ELF-1 (cell line): ENCODE measurements at places on chromosomes 5 and 9.

GRCh38 chr5:135356522-135357318, 42.3 kb downstream of the MACROH2A1 start:
- peak; percentile 51 for DNase-seq

DNA sequence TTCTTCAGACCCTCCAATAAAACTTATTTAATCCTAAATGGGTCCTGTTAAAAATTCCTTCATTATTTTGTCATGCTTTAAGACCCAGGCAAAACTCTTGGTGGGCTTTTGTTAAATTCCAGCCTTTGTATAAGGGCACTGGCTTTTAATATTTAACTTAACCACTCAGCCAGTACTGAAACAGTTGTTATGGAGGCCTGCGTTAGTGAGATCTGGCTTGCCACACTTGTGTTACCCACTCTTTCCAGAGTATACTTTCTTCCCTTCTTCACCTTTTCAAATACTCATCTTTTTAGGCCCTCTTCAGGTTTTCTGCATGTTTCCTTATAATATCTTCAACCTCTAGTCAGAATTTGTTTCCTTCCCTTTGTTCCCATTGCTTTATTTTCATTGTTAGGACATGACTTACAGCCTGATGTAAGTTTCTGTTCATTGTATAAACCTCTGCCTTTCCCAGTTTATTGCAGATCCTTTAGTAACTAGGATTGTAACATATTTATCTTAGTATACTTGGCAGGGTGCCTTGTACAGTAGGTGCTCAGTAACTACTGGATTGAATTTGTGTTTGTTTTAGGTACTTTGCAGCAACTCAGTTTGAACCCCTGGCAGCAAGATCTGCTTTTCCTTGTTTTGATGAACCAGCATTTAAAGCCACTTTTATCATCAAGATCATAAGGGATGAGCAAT, 48.8 kb downstream of the LNPEP start:
- no peak for DNase-seq

DNA sequence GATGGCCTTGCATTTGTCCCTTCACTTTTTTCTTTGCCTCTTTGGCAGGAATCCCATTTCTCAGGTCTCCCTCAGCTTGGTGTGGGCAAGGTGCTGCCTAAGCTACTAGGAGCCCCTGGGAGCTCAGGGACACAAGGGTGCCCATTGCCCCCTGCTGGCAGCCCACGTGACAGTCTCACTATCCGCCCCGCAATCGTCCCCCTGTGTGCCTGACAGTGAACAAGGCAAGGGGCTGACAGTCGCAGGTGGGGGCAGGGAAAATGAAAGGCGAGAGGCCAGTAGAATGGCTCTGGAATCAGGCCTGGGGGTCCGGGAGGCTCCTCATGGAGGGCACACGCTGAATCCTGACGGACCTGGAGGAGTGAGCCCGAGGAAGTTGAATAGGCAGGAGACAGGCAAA, 2.0 kb upstream of the PCDH12 start:
- DNase-seq, result peak; percentile 21

DNA sequence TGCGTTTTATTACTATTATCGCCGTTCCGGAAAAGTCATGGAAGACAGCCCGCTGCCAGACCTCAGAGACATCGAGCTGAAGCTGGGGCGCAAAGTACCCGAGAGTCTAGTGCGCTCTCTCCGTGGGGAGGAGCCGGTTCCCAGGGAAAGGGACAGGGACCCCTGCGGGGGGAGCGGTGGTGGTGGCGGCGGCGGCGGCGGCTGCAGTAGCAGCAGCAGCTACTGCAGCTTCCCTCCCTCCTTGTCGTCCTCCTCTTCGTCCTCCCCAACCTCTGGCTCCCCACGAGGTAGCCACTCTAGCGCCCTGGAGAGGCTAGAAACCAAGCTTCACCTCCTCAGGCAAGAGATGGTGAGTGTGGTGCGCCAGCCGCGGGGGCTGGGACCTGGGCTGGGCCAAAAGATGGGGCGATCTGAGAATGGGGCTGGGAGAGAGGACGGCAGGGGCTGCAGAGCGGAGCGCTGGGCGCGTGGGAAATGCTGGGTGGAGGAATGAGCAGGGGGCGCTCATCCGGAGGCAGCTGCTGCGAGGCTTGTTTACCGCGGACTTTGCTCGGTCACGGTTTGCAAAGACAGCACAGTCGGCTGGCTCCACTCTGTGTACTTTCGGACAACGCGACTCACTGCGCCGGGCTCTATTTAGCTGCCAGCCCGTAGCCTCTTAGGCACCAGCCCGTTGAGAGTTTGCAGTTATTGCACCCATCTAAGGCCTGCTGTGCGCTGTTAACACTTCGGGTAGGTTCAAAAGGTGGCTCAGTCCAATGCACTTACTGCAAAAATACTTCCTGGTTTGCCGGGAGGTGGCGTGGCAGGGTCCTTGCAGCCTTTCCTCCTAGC, 1.1 kb downstream of the LURAP1L start:
- peak; percentile 86 for DNase-seq

- DNase-seq, result no peak
Measured at GRCh38 chr9:93200989-93201334, 17.0 kb downstream of the WNK2 start.

DNA sequence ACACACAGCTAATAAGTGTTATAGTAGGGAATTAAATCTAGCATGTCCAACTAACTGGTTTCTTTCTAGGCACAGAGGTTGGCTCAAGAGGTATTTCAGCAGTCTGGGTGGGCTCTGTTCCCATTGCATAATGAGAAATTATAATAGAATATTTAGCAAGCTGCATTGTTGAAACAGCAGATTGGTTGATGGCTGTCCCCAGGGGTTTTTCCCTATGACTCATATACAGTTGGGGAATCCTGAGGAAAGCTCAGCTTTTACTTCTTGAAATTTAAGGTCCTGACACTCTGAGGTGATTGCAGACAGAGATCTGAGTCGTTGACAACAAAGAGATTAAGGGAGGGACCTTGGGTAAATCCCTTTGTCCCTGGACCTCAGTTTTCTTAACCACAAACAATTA, 38.3 kb upstream of the TNFSF8 start:
- DNase-seq, result no peak

- DNase-seq, result no peak
Measured at GRCh38 chr9:133539991-133540697, 5.6 kb downstream of the ADAMTSL2 start.

GRCh38 chr9:128521956-128522355, 17.4 kb downstream of the GLE1 start:
- DNase-seq, result no peak

GRCh38 chr5:154273028-154273617, 82.6 kb downstream of the GALNT10 start:
- DNase-seq, result peak; percentile 50

- no peak for DNase-seq
Measured at GRCh38 chr5:149170299-149170698, 29.0 kb downstream of the ABLIM3 start.

DNA sequence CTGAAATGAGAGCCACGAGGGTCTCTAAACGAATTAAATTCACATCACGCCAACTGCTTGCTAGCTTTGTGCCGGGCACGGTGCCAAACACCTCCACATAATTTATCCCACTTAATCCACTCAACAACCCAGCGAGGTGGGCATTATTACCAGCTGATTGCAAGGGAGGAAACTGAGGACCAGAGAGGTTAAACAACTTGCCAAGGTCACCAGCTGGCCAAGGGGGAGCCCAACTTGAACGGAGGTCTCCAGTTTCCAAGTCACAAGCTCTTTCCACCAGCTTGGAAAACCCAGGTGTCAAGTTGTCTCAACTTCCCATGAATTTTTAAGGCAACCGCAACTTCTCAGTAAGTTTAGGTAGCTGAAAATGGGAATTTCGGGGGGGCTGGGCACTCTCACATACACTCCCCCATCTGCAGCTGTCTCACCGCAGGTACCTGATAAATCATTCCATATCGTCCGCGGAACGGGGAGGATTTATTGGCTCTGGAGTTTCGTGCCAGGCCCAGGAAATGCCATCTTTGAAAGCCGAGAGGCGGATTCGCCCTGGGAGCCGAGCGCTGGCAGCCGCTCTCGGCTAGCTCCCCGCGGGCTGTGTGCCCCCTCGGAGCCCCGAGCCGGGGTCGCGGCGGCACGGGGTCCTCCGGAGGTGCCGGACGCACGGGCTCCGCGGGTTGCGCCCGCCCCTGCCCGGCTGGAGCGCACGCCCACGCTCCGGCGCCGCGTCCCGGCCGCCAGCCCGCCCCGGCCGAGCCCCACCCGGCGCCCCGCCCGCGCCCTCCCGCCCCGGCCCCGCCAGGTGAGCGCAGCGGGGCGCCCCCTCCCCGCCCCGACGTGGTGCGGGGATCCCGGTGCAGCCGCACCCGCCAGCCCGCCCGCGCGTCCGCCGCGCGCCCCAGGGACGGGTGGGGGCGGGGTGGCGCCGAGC, 617 bp downstream of the PTPN3 start:
- DNase-seq, result no peak

DNA sequence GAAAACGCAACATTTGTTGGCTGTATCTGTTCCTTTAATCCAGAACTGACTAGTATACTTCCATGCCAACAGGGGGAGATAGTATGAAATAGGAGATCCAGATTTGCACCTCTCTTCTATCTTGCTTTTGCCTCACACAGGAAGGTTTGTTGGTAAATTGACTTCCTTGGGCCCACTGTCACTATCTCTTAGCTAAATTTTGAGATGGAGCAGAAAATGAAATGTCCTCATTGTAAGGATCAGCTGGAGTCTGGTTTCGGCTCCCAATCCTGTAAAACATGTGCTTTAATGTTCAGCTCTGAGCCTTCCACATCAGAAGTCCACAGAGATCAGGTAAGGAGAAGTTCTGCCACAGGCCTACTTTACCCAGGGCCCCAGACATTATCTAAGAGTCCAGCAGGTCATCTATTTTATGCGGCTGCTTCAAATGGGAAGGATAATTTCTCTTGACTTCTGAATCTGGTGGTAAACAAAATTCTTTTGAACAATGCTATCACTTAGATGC, 176.8 kb downstream of the FER start:
- DNase-seq, result no peak

- DNase-seq, result peak; percentile 97
Measured at GRCh38 chr5:31854181-31855133, 215.5 kb downstream of the PDZD2 start.

GRCh38 chr5:17436761-17437221, 61.2 kb upstream of the TAF11L2 start:
- no peak for DNase-seq

- DNase-seq, result no peak
Measured at GRCh38 chr5:34523387-34523726, 132.8 kb upstream of the RAI14 start.

- DNase-seq, result no peak
Measured at GRCh38 chr9:101977614-101978210, 239.3 kb upstream of the GRIN3A start.

DNA sequence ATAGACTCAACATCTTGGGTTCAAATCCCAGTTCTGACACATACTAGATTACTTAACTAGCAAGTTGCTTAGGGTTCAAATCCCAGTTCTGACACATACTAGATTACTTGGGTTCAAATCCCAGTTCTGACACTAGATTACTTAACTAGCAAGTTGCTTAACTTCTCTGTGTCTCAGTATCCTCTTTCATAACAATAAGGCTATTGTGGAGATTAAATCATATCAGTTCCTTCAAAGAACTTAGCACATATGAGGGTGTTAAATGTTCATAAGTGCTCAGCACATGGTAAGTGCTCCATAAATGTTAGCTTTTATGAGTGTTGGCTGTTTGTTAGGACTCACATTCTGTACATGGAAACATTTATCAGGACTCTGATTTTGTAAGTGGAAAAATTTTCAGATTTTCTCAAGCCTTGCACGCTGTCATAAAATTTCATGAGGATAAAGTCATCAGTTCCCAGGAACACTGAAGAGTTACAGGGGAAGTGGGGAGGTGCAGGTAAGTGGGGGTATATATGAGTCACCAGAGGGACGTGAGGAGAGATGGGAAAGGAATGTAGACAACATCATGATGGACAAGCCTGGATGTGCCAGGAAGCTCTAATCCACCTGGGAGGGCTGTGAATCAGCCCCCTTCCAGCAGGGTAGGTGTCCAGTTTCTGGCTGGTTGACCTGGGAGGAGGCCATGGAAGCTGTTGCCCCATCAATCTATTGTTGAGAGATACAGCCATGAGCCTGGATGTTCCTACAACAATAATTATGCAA, 532.2 kb upstream of the WWC1 start:
- peak; percentile 17 for DNase-seq

DNA sequence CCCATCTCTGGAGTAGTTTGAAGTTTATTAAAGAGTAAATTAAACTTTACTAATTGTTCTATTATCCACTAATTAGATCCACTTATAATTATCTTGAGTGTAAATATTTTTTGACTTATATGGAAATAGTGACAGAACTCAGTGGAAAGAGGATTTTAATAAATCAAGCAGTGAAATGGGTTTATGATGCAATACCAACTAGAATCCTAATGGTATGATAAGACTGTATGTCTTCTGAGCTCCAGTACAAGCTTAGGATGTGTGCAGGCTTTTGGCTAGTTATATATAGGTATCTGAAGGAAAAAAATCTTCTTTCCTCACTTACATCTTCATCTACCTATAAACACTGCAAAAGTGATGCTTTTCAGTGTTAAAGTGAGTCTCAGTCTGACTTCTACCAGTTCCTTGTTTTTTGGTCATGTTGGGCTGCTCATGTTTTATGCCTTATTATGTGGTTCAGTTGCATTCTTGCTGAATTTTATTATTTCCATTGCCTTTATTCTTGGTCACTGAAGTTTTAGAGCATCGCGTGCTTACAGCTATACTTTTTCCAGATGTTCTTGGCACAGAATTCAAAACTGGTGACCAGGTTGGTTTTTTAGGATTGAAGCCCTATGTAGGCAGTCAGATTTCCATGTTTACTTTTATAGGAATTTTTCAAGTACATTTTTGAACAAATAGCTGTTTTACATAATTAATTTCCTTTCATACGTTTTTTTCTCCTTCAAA, 30.5 kb downstream of the XRCC4 start:
- no peak for DNase-seq

DNA sequence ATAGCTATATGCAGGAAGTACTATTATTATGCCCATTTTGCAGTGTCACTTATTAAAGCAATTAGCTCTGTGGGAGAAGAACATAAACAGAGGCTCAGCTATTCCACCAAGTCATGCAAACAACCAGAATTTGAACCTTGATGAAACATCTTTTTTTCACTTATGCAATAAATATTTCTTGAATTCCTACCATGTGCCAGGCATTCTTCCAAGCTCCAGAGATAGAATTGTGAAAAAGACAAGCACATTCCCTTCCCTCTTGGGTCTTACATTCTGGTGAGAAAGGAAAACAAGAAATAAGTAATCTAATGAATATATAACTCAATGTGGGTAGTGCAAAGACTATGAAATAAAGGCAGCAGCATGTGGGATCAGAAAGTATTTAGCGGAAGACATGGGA, 32.1 kb upstream of the ADRB2 start:
- DNase-seq, result no peak

- DNase-seq, result no peak
Measured at GRCh38 chr9:91245431-91246313, 116.0 kb downstream of the AUH start.

- no peak for DNase-seq
Measured at GRCh38 chr5:2776337-2777302, 25.1 kb upstream of the IRX2 start.

- DNase-seq, result no peak
Measured at GRCh38 chr5:78476795-78477194, 116.4 kb downstream of the SCAMP1 start.

DNA sequence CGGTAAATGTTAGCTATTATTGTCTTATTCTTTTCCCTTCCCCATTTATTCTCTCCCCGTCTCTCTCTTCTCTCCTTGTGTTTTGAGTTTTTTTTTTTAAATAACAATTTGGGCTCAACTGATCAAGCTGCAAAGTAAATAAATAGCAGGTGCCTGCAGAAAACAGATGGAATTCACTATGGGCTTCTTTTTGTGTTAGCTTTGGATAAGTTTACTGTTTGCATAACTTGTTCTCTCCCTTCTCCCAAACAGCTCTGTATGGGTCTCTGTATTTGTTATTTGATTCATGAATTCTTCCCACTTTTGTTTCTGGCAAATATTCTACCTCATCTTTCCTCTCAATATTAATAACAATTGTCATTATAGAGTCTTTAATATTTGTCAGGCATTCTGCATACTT, 111.8 kb upstream of the ASTN2 start:
- no peak for DNase-seq
